ENCODE measurements at places on chromosomes 12 and 14. TPM values are rescaled to one million over a fixed set of nuclear protein-coding genes. Genes with fewer than 3 reads are reported as not detected.

LRP10 gene
- total RNA-seq, result 66.0 TPM

ATL1 gene
- 7.0 TPM for total RNA-seq

POTEM gene
- not detected for total RNA-seq

SLC38A4 gene
- total RNA-seq, result 4.2 TPM

DLGAP5 gene
- 3.6 TPM for total RNA-seq

RBM19 gene
- 13.7 TPM for total RNA-seq

OR4Q3 gene
- total RNA-seq, result not detected

PAPLN gene
- total RNA-seq, result 1.8 TPM

LRP1-AS gene
- total RNA-seq, result not detected

DGLUCY gene
- 34.7 TPM for total RNA-seq

KCNA1 gene
- total RNA-seq, result not detected

SSTR1 gene
- total RNA-seq, result 3.0 TPM

TSPAN11 gene
- 0.18 TPM for total RNA-seq

ING4 gene
- total RNA-seq, result 27.2 TPM

MFAP5 gene
- 20.3 TPM for total RNA-seq

LHX5 gene
- not detected for total RNA-seq

BCL2L2 gene
- total RNA-seq, result 12.8 TPM

P2RX7 gene
- total RNA-seq, result 1.7 TPM

Data from smooth muscle cell of bladder (primary cell).